ENCODE measurements at places on chromosomes 6 and 20. TPM values are rescaled to one million over a fixed set of nuclear protein-coding genes. Genes with fewer than 3 reads are reported as not detected.

C20orf202 gene
- total RNA-seq = 0.16 TPM

GRCh38 chr20:8933381-8933807 is 135.5 kb upstream of the PLCB4 start:
- H3K4me1 ChIP-seq = no peaks in the 10 kb centered on the region
- no peaks in the 10 kb centered on the region for H3K36me3 ChIP-seq
- DNase-seq = peak; percentile 68
- no peaks in the 10 kb centered on the region for H3K27me3 ChIP-seq

GRCh38 chr6:101777646-101778045 is 384.1 kb downstream of the GRIK2 start:
- H3K36me3 ChIP-seq = no peaks in the 10 kb centered on the region
- H3K27ac ChIP-seq = no peak overlapping the region
- no peak for DNase-seq
- H3K4me1 ChIP-seq = no peaks in the 10 kb centered on the region

DNA sequence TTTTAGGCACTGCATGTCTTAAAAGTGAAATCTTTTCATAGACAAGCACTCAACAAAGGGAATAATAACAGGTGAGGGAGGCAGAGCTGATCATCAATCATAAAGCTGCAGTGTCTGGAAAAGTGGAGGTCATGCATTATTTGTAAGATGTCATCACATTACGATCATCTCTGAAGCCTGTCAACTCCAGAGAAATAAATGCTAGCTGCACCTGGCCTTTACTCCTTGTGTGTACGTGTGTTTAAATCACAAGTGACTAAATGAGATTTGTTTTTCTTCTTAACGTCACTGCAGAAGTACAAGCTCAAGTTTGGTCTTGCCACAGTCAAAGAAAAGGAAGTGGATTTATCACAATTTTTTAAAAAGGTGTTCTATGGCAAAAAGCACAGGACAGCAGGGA is 275.5 kb upstream of the SGK1 start:
- no peaks in the 10 kb centered on the region for H3K4me1 ChIP-seq
- H3K4me3 ChIP-seq = no peak overlapping the region
- H3K27me3 ChIP-seq = no peaks in the 10 kb centered on the region
- no peak for DNase-seq

CPXM1 gene
- 5.2 TPM for total RNA-seq

GRCh38 chr6:167699141-167699931 is 127.4 kb upstream of the AFDN start:
- H3K4me3 ChIP-seq = no peak overlapping the region
- no peaks in the 10 kb centered on the region for H3K36me3 ChIP-seq
- H3K27me3 ChIP-seq = no peaks in the 10 kb centered on the region
- no peaks in the 10 kb centered on the region for H3K4me1 ChIP-seq

GRCh38 chr20:24755411-24755922 is 193.6 kb upstream of the CST7 start:
- no peak overlapping the region for H3K4me3 ChIP-seq
- H3K36me3 ChIP-seq = no peaks in the 10 kb centered on the region
- DNase-seq = no peak
- H3K27ac ChIP-seq = peak overlapping the region; percentile 71
- peaks cover 6% of the 10 kb centered on the region for H3K4me1 ChIP-seq

LAMA2 gene
- total RNA-seq = 20.8 TPM

GRCh38 chr6:24257282-24257681 is 100.6 kb downstream of the DCDC2 start:
- no peak overlapping the region for H3K27ac ChIP-seq
- no peaks in the 10 kb centered on the region for H3K4me1 ChIP-seq
- no peak overlapping the region for H3K4me3 ChIP-seq
- H3K27me3 ChIP-seq = no peaks in the 10 kb centered on the region
- peak; percentile 64 for DNase-seq

DNA sequence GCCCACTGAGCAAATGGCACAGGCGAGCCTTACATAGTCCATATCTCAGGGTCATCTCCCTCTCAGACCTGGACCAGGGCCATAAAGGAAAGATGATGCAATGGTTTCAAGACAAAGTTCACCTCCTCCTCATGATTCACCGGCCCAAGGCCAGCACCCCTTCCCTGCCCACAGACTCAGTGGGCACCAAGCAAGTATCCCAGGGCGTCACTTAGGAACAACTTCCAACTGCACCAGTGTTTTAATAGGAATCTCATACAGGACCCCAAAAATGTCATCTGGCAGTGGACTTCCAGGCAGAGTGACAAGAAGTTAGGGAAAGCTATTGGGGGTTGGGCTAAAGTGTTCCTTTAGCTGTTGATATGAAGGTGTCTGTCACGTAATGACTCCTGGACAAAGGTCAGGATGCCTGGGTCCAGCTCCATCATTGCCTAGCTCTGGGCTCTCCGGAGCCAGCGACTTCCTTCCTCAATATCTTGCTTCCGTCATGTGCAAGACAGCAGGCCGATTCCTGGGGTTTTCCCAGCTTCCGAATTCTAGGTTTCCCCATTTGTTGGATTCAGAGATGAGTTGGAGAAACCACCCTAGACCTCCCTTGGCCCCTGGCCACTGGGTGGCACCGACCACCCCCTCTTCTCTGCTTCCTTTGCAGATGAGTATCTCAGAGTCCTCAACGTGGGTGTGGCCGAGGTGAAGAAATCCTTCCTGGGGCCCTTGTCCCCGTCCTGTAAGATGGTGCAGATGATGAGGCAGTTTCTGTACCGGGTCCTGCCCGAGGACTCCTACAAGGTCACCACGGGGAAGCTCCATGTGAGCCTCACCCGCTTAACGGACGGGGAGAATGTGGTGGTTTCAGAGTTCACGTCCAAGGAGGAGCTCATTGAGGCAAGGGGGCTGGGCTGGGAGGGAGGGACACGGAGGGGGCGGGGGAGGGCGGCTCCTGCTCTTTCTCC is 21.1 kb downstream of the PNPLA1 start:
- no peaks in the 10 kb centered on the region for H3K27me3 ChIP-seq
- no peaks in the 10 kb centered on the region for H3K36me3 ChIP-seq
- peak overlapping the region; percentile 6 for H3K27ac ChIP-seq
- peaks cover 6% of the 10 kb centered on the region for H3K4me1 ChIP-seq
- H3K4me3 ChIP-seq = no peak overlapping the region

HRH3 gene
- not detected for total RNA-seq

- H3K4me3 ChIP-seq = no peak overlapping the region
- no peaks in the 10 kb centered on the region for H3K4me1 ChIP-seq
- H3K36me3 ChIP-seq = no peaks in the 10 kb centered on the region
- H3K27me3 ChIP-seq = no peaks in the 10 kb centered on the region
These were observed 43.0 kb upstream of the BPIFA2 start for GRCh38 chr20:33124994-33125393.

- DNase-seq = peak; percentile 84
- H3K36me3 ChIP-seq = no peaks in the 10 kb centered on the region
- H3K4me3 ChIP-seq = peak overlapping the region; percentile 27
- no peak overlapping the region for H3K27ac ChIP-seq
- no peaks in the 10 kb centered on the region for H3K4me1 ChIP-seq
These were observed 43.4 kb upstream of the ESR1 start for GRCh38 chr6:151763938-151764680.

DNA sequence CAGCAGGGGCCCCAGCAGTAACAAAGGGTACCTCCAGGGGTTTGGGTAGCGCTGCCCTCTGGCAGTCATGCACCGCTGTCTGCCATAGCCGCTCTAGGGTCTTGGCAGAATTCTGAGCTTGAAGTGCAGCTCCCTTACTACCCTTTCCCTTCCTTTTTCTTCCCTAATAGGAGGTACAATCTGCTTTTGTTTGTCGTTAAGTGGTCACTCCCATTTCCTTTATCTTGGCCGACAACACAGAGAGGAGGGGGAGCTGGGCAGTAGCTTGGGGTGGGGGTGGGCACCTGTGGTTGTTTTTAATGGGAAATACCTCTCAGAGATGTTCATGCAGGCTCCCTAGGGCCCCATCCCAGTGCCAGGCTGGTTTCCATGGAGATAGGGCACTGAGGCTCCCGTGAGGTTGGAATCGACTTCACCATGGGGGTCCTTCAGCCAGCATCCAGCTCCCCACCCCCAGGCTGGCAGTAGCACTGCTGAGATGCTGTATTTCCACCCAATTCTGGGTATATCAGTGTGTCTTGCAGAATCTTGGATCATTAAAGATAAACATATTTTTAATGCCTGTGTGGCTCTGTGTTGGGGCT is 18.6 kb downstream of the CCDC167 start:
- peaks cover 23% of the 10 kb centered on the region for H3K36me3 ChIP-seq
- H3K27me3 ChIP-seq = no peaks in the 10 kb centered on the region
- no peaks in the 10 kb centered on the region for H3K4me1 ChIP-seq
- H3K27ac ChIP-seq = no peak overlapping the region
- DNase-seq = no peak

DNA sequence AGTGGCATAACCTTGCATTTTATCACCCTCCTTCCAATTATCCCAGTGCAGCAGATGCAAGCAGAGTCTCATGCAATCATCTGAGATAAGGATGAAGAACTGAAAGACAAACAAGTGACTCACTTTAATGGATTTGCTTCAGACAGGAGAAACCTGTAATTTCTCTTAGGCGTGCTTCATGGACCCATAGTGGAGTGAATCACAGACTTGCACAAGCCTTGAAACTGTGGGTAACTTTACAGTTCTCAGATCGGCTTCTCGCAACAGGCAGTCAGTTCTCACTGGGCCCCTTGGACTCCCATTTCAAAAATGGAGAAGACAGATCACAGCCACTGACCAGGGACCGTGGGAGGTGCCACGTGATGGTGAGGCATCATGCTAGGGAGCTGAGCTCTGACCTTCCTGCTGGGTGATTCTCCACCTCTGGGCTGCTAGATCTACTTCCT is at the start of gene ADGRF4:
Gene ADGRF4 (plus strand): TSS at position 239 of the 446 bp plus-strand sequence. CDS start 8,666 bp downstream, outside the sequence.
- H3K36me3 ChIP-seq = no peaks in the 10 kb centered on the region
- no peaks in the 10 kb centered on the region for H3K27me3 ChIP-seq
- no peaks in the 10 kb centered on the region for H3K4me1 ChIP-seq
- H3K27ac ChIP-seq = no peak within 1 kb of the TSS
- H3K4me3 ChIP-seq = no peak within 1 kb of the TSS
- no peak for DNase-seq

C20orf141 gene
- total RNA-seq = not detected

GRCh38 chr6:119544325-119545175 is 195.0 kb upstream of the MAN1A1 start:
- H3K4me3 ChIP-seq = no peak overlapping the region
- H3K36me3 ChIP-seq = no peaks in the 10 kb centered on the region
- no peak overlapping the region for H3K27ac ChIP-seq

- H3K36me3 ChIP-seq = no peaks in the 10 kb centered on the region
- H3K4me3 ChIP-seq = no peak overlapping the region
- no peak overlapping the region for H3K27ac ChIP-seq
These were observed 43.6 kb downstream of the NHLRC1 start for GRCh38 chr6:18078866-18079265.

Measured in kidney (tissue), 22 donors.